Suppressor macrophage (primary cell): ENCODE measurements at places on chromosomes 16 and 17.

DNA sequence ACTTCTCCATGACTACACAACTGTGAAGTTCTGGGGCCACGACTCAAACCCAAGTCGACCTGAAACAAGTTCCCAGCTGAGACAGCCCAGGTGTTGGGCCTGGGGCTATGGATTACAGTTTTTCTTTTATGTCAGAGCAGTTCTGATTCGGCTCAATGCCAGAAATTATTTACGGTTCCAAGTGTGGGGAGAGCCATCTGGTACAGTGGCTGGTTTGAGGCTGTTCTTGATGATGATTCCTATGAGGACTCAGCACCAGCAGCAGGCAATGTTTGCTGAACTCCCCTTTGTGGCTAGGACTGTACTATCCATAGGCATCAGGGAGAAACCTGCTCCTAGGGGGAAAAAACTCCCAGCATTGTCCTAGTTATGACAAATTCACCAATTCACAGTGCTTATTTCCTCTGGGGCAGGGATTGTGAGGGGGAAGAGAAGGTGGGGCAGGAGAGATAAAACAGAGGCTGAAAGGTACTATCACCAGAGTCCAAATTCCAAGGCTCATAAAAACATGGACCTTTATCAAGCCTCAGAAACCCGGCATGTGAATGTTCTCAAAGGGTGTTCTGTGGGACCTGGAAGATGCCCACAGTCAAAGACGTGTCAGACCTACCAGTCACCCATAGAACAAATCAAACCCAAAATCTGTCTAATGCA is 18.2 kb upstream of the CMTM4 start:
- no peak for DNase-seq

DNA sequence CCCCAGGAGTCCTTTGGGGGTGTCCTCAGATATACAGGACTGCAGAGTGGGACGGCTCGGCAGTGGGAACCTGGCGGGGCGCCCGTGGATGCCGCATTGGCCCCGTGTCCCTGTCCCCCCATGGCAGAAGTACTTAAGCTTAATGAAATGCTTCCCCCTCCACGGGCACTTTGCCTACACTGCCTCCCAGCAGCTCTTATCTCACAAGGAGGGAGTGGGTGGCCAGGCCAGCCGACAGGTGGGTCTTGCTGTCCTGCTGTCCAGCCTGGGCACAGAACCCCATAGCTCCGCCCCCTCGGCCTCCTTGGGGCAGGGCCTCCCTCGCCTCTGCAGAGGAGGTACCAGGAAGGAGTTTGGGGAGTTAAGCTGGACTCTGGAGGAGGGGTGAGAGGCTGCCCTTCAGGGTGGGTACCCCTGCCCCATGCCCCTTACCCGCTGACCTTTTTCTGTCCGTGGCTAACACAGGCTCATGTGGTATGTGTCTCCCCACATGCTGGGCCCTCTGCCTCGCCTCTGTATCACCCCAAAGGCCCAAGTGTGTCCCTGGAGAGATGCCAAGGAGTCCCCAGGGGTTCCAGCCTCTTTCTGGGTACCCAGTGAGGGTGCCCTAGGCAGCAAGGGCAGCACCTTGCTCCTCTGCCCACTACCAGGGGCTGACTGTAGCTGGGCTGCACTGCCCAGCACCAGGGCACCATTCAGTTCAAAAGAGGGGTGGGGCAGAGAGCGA is 8.7 kb downstream of the THRA start:
- DNase-seq, result peak; percentile 40

GRCh38 chr16:89563639-89564392 is 3.3 kb downstream of the RPL13 start:
- no peak for DNase-seq

DNA sequence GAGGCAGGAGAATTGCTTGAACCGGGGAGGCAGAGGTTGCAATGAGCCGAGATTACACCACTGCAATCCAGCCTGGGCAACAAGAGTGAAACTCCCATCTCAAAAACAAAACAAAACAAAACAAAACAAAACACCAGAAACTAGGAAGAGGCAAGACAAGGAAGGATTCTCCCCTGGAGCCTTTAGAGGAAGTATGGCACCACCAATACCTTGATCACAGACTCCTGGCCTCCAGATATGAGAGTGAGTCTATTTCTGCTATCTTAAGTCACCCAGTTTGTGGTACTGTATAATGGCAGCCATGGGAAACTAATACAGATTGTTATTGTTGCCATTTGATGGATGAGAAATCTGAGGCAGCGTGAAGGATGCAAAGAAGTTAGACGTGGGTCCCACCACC is 14.6 kb upstream of the CPPED1 start:
- DNase-seq, result peak; percentile 18

DNA sequence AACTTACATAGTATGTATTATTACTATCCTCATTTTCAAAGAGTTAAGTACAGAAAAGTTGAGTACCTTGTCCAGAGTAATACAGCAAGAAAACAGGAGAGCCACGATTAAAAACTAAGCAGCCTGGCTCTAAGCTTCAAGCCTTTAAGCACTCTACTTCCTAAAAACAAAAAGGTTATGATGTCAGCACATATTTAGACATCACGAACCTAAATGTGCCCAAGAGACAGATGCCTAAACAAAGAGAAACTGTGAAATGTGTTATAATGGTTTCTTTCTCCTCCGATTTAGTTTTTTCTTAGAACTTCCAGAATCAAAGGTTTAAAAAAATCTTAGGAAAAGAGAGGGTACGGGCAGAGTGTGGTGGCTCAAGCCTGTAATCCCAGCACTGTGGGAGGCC is 151.0 kb downstream of the VPS53 start:
- DNase-seq, result peak; percentile 57

GRCh38 chr16:27634779-27635178 is 84.8 kb downstream of the KATNIP start:
- no peak for DNase-seq

- DNase-seq, result no peak
These were observed 14.8 kb upstream of the AURKB start for GRCh38 chr17:8224891-8225812.
